ENCODE measurements at places on chromosomes 4 and X.

GRCh38 chrX:110315551-110315950, 2.3 kb downstream of the AMMECR1 start:
- no peak for DNase-seq

DNA sequence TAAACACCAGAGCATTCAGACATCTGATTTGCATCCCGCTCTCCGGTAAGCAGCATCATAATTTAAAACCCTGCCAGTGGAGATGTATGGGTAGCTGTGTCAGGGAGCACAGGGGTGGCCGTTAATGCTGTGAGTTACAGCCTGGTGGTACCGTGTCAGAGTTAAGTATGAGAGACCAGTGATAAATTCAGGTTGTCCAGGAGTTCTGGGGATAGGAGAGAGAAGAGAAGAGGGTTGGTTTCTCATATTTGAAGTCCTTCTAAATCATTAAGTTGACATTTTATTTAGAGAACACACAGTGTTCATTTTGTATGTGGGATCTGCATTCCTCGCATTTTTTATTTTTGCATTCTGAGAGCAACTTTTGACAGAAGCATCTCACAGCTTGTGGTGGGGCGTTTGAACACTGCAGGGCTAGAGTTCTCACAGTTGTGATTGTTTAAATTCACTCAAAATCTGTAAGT, 157.6 kb downstream of the DCLK2 start:
- no peak for DNase-seq

- no peak for DNase-seq
Observed at GRCh38 chr4:27000820-27001219, 140.2 kb downstream of the STIM2 start.

DNA sequence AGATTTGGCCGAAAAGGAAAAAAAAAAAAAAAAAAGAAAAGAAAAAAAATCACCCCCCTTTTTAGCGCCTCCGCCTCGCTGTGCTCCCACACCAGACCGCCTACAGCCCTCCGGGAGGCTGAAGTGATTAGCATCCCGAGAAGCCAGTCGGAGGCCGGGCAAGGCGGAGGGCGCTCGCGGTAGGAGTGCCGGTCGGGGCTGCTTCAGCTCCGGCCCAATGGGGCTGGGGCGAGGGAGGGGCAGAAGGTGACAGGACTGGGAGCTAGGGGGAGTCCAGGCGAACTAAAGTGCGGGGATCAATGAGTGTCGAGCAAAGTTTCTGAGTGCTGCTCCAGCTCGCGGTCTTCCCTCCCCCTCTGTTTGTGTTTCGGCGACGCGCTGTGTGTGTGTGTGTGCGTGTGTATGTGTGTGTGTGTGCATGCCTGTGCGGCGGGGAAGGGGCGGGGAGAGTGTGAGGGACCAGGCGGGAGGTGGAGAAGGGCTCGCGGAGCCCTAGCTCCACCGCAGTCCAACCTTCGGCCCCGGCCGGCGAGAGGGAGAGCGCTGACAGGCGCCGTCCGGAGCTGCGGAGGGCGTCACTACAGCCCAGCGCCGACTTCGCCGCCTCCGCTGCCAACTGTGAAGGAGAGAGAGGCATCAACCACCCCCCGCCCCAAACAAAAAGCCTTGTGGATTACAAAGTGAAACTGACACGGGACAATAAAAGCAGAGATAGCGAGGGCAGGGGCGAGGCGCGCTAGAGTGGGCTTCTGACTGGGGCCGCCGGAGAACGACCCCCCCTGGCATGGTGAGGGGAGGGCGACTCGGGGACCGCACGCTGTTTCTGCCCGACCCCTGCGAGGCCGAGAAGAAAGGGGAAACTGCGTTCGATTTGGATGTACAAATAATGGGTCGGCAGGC, at the start of gene FAT4:
Gene FAT4, plus strand, starts transcription at position 280 of the 900 bp plus-strand sequence. CDS start 1,457 bp downstream, outside the sequence.
- no peak for DNase-seq

DNA sequence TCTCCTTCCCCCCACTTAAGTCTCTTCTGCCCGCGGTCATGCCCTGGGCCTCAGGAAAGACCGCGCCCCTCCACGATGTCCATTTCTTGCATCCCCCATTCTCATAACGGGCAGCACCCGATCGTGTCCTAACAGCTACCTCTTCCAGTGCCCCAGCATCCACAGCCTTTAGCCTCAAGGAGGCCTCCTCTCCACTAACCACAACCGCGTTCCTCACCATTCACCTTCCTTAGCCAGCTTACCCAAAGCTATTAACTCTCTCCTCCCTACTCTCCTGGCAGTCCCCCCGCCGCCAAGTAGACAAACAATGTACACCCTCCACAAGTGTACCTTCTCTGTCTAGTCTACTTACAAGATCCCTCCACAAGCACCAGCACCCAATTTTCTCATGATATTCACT, 58.6 kb upstream of the PAGE5 start:
- DNase-seq = no peak

- DNase-seq = no peak
Observed at GRCh38 chr4:101027721-101028120, 319.6 kb downstream of the PPP3CA start.

- no peak for DNase-seq
Observed at GRCh38 chrX:116239944-116240840, 69.6 kb downstream of the AGTR2 start.

- no peak for DNase-seq
Observed at GRCh38 chr4:146143888-146144287, 31.6 kb upstream of the LSM6 start.

DNA sequence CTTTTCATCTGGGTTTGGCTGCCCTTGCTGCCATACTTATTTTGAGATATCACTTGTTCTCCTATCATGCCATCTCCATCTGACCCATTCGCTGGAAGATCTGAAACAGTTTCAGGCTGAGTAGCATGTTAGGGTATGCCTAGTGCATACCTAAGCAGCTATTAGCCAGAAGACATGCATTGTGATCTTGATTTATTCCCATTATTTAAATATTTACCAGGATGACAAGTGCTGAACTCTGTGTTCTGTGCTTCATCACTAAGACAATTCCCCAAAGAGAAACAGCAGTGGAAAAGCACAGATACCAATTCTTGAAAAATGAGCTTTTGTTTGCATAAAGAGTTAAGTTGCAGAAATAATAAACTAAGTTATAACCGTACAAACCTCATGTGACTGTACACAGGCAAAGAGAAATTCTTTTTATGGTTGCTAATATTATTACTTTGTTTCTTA, 271.0 kb upstream of the ARSJ start:
- no peak for DNase-seq

- DNase-seq = no peak
Observed at GRCh38 chr4:175927121-175927520, 115.1 kb upstream of the GPM6A start.
